Activated CD4-positive, alpha-beta T cell treated with anti-CD3 and anti-CD28 coated beads, Interleukin-2, amount 10 ng/mL, durations not matched to agents 7 days and 5 days (primary cell): ENCODE measurements at places on chromosomes 7 and 10. TPM values are rescaled to one million over a fixed set of nuclear protein-coding genes. Genes with fewer than 3 reads are reported as not detected.

The LGI1 gene
- not detected for total RNA-seq

The SLF2 gene
- 41.3 TPM for total RNA-seq

The PLEKHA8 gene
- total RNA-seq: 6.3 TPM

The GDF2 gene
- not detected for total RNA-seq

The WEE2 gene
- total RNA-seq: not detected

The AGR2 gene
- not detected for total RNA-seq

The GPR85 gene
- not detected for total RNA-seq

The RSU1 gene
- 79.5 TPM for total RNA-seq

The KAZALD1 gene
- total RNA-seq: 0.55 TPM

The ADRB1 gene
- not detected for total RNA-seq

The C10orf62 gene
- total RNA-seq: not detected

The PLEKHS1 gene
- 0.15 TPM for total RNA-seq

DNA sequence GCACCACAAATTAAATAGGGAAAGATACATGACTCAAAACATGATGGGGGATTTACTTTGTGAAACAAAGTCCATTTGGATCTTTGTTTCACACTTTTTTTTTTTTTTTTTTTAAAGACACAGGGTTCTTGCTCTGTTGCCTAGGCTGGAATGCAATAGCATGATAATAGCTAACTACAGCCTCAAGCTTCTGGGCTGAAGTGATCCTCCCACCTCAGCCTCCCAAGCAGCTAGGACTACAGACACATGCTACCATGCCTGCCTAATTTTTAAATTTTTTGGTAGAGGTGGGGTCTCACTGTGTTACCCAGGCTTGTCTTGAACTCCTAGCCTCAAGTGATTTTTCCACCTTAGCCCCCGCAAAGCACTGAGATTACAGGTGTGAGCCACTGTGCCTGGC, 172.6 kb upstream of the KLF14 start:
- peak overlapping the region; percentile 25 for H3K27ac ChIP-seq
- H3K36me3 ChIP-seq: peaks cover 62% of the 10 kb centered on the region
- H3K4me1 ChIP-seq: peaks cover 82% of the 10 kb centered on the region
- no peak overlapping the region for H3K4me3 ChIP-seq
- no peaks in the 10 kb centered on the region for H3K27me3 ChIP-seq

DNA sequence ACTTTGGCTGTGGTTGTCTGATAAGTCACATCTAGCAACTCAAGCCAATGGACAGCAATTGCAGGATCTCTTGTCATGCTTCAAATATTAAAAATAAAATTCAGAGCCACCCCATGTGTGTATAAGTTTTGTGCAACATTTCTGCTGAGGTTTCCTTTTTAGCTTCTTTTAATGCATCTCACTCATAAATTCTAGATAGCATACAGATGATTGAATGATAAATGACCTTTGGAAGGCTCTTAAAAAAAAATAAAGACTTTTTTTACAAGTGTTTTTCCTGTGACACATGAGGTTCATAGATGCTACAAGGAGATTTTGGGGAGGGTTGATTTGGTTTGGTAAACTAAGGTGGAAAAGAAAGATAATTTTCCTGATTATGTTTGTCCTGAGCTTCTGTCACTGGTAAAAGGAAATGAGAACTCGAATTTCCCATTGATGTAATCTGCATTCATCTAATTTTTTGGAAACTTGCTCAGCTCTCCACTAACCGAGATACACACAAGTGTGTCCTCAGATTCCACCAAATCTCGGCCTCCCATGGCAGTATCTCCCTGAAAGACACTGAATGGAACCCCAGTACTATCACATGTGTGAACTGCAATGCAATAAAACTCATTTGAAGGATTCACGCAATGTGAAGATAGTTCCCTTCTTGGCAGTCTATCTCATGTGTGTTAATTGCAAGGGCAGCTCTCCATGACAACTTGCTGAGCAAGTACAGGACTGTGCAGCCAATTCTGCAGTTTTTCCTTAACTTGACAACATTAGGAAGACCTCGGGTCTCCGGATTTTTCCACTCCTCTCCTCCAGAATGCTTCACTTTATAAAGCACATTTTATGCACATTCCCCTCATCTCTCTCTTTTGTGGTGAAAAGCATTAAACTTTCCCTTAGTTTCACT, 185.4 kb upstream of the PFKP start:
- H3K4me3 ChIP-seq: no peak overlapping the region
- H3K36me3 ChIP-seq: no peaks in the 10 kb centered on the region
- H3K4me1 ChIP-seq: peaks cover 4% of the 10 kb centered on the region
- H3K27me3 ChIP-seq: no peaks in the 10 kb centered on the region
- H3K27ac ChIP-seq: no peak overlapping the region
- no peak for DNase-seq

DNA sequence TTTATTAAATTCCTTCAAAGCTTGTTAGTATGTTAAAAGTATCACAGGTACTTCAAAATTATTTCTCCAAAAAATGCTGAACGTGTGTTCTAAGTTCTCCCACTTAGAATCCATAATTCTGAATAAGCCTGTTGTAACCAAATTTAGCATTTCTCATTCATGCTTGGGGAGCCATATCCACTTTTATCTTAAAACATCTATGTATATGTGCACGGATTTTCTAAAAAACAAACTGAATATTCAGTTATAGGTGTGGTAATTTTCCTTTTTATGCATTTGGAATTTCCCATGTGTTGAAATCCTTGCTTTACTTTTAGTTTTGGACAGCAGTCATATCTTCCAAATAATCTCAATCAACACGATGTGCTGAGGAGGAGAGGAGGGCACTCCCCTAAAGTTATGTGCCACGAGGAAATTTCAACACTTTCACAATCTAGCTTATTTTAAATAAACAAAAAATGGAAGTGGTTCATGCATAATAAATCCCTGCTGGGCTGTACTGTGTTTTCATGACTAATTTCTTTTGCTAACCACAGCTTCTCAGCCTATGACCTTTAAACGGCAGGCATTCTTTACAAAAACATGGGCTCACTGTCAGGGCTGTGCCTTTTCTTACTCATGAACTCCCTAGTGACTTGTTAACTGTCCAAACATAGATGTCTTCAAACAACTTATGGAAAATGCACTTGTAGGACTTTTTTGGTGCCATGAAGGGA, 380.3 kb upstream of the SEMA3C start:
- no peak for DNase-seq
- no peak overlapping the region for H3K27ac ChIP-seq
- no peaks in the 10 kb centered on the region for H3K4me1 ChIP-seq
- no peaks in the 10 kb centered on the region for H3K27me3 ChIP-seq
- H3K36me3 ChIP-seq: no peaks in the 10 kb centered on the region

DNA sequence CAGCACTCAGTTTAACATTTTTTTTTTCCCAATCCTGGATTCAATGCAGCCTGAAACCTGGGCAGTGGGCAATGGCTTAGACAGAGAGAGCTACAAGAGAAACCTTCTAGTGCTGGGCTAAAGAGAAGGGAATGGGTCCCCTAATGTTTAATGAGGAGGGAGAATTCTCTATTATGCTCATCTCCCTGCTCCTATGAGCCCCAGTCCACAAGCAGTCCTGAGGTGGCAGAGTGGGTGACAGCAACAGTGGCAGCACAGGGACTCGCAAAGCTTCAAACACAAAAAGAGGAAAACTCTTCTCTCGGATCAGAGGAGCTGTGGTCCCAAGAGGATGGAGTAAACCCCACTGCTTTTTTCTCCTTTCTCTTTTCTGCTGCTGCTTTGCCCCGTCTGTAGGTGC, 36.5 kb downstream of the COBL start:
- no peaks in the 10 kb centered on the region for H3K36me3 ChIP-seq
- H3K27me3 ChIP-seq: peaks cover 20% of the 10 kb centered on the region
- H3K27ac ChIP-seq: no peak overlapping the region
- no peak for DNase-seq

DNA sequence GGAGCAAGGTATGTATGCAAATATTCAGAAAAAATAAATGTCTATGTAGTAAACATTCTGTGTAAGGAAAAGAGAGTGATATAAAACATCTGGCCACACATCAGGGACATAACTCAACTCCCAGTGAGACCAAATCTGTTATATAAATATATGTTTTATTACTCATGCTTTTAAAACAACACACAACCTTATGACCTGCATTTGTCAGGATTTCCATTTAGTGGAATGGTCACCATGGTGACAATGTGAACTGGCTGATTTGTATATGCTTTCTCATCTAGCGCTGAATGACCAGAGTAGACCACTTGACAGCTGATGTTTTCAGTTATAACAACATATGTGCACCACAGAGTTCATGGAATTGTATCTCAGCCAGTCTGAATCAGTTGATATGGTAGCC, 551.7 kb downstream of the HTR7 start:
- H3K4me3 ChIP-seq: no peak overlapping the region
- H3K36me3 ChIP-seq: no peaks in the 10 kb centered on the region
- no peak for DNase-seq
- no peaks in the 10 kb centered on the region for H3K4me1 ChIP-seq
- H3K27me3 ChIP-seq: peaks cover 3% of the 10 kb centered on the region
- no peak overlapping the region for H3K27ac ChIP-seq

DNA sequence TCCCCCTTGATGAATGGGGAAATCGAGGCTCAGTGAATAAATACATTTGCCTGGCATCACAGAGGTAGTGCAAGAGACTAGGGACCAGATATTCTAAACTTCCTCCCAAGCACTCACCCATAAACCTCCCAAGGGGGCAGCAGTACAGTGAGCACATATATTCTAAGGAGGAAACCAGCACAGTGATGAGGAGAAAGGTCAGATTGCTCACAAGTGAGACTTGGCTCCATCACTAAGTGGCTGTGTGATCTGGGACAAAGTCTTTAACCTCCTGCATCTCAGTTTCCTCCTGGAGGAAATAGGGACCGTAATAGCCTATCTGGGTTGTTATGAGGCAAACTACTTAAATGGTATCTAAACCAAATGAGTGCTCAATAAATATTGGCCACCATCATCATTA, 4.3 kb downstream of the PLXNA4 start:
- peaks cover 37% of the 10 kb centered on the region for H3K4me1 ChIP-seq
- H3K27ac ChIP-seq: no peak overlapping the region
- peaks cover 40% of the 10 kb centered on the region for H3K36me3 ChIP-seq
- no peak for DNase-seq

- no peaks in the 10 kb centered on the region for H3K27me3 ChIP-seq
- DNase-seq: no peak
- H3K4me1 ChIP-seq: no peaks in the 10 kb centered on the region
- no peak overlapping the region for H3K4me3 ChIP-seq
Observed at GRCh38 chr10:126075009-126075408, 178.6 kb downstream of the FANK1 start.

- H3K27ac ChIP-seq: no peak overlapping the region
- DNase-seq: no peak
- no peaks in the 10 kb centered on the region for H3K4me1 ChIP-seq
- no peaks in the 10 kb centered on the region for H3K36me3 ChIP-seq
- peaks cover 23% of the 10 kb centered on the region for H3K27me3 ChIP-seq
Observed at GRCh38 chr10:59635502-59636290, 74.0 kb downstream of the SLC16A9 start.

DNA sequence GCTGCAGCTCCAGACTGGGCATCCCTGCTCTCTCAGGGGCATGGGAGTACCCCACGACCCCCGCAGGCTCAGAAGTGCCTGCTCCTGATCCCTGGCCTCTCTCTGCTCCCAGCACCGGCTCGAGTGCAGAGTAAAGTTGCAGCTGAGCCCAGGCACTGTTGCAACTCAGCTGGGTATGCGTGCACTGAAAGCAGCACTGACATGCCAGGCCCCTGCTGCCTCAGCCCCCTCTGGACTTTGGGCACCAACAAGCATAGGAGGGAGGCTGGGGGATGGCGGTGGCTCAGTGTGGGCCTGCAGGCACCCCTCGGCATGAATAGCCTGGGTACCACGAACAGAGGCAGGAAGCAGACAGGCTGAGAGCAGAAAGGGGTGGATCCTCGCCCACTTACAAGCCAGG, 295.3 kb downstream of the GRM8 start:
- no peaks in the 10 kb centered on the region for H3K36me3 ChIP-seq
- DNase-seq: no peak
- no peaks in the 10 kb centered on the region for H3K4me1 ChIP-seq
- no peaks in the 10 kb centered on the region for H3K27me3 ChIP-seq

DNA sequence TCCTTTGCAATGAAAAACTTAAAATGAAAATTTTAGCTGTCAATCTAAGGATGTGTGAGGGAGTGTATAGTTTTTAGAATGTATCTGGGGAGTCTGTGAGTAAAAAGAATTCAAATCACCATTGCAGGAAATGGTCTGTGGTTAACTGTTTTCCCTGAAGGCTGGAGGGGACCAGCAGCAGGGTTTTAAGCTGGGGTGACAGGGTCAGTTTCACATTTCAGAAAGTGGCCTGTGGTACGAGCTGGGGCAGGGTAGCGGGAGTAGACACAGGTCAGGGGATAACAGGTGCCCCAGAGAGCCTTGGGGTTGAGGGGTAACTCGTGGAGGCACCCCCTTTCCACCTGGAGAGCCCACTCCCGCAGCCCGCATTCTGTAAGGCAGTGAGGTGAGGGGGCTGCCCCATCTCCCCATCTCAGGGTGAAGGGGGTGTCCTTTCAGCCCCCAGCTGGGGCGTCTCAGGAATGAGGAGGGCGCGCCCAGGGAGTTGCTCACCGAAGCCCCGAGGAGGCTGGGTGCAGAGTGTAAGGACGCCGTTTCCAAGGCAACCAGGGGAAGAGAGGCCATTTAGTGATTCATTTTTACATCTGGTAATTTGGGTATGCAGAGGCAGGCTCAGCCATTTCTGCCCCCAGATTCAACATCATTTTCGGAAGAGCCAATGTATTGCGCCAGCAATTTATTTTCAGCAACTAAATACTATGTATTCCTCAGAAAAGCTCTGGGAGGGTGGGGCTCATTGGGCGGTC, 168.9 kb downstream of the SLIT1 start:
- peak; percentile 43 for DNase-seq
- H3K27ac ChIP-seq: peak overlapping the region; percentile 86
- H3K4me3 ChIP-seq: peak overlapping the region; percentile 6
- H3K4me1 ChIP-seq: peaks cover 21% of the 10 kb centered on the region
- no peaks in the 10 kb centered on the region for H3K27me3 ChIP-seq

GRCh38 chr7:66078067-66078466, 2.4 kb downstream of the ASL start:
- peaks cover 17% of the 10 kb centered on the region for H3K4me1 ChIP-seq
- peaks cover 3% of the 10 kb centered on the region for H3K36me3 ChIP-seq
- no peak overlapping the region for H3K4me3 ChIP-seq
- no peak for DNase-seq
- no peaks in the 10 kb centered on the region for H3K27me3 ChIP-seq
